ENCODE measurements at places on chromosomes 6 and 20.

DNA sequence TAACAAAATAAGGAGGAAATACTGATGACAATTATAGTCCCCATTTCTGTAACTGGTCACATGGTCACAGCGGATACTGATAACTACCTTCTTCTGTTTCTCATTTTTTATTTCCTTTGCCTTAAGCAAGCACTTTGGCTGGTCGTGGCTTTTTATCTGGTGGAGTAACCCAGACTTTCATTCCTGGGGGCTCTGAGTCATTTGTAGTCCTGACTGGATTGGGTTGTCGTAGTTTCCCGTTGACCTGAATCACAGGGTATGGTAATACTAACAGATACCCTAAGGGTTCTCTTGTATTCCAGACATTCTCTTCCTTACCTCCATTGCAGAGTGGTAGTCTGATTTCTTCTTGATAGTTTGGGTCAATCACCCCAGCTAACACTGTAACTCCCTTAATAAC lies 500.3 kb upstream of the ADGRB3 start:
- no peak for DNase-seq

- no peak for DNase-seq
Observed at GRCh38 chr20:48098099-48098498, 312.8 kb upstream of the SULF2 start.

GRCh38 chr6:157203764-157204163 lies 119.6 kb downstream of the TMEM242 start:
- DNase-seq, result no peak

GRCh38 chr6:122678841-122679240 lies 68.6 kb downstream of the PKIB start:
- DNase-seq, result no peak

- no peak for DNase-seq
Observed at GRCh38 chr6:13327691-13328075, 654 bp downstream of the TBC1D7 start.

- DNase-seq, result no peak
Observed at GRCh38 chr6:145278163-145278807, 457.0 kb downstream of the EPM2A start.

GRCh38 chr6:12776291-12776690 lies 59.7 kb downstream of the PHACTR1 start:
- DNase-seq, result no peak

GRCh38 chr6:28105245-28105639 lies 19.2 kb upstream of the ZSCAN16 start:
- DNase-seq, result no peak

DNA sequence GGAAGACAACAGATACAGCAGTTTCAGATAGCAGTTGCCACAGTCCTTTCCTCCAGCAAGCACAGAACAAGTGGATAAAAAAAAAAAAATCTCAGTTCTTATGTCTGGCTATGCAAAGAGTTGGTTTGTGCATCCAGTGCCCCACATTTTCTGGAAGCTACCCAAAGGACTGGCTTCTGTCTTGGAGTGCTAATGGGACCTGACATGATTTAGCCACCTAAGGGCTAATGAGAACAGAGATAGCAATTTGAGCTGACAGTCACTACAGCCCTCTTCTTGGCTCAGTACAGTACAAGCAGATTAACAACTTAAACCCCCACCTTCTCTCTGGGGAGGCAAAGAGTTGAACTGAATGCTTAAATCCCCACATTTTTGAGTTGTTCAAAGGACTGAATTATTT lies 976.8 kb downstream of the TBC1D32 start:
- DNase-seq, result no peak

DNA sequence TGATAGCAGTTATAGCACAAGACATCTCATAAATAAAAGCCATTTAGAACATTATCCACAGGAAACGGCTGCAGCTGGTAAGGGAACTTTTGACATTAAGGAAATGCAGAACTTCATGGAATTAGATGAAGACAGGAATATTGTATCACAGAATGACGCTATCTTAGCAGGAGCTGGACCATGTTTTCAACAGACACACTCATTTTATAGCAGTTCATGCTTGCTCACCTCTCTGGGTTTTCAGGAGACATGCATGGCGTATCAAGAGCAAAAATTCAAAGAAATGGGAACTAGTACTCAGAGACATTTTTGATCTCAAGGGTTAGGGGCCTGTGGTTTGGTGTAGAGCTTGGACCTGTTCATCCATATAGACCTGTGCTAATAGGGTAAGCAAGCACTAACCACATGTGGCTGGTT lies 125.0 kb downstream of the FYN start:
- DNase-seq, result no peak

- no peak for DNase-seq
Observed at GRCh38 chr6:119284861-119285521, 64.6 kb downstream of the MAN1A1 start.

DNA sequence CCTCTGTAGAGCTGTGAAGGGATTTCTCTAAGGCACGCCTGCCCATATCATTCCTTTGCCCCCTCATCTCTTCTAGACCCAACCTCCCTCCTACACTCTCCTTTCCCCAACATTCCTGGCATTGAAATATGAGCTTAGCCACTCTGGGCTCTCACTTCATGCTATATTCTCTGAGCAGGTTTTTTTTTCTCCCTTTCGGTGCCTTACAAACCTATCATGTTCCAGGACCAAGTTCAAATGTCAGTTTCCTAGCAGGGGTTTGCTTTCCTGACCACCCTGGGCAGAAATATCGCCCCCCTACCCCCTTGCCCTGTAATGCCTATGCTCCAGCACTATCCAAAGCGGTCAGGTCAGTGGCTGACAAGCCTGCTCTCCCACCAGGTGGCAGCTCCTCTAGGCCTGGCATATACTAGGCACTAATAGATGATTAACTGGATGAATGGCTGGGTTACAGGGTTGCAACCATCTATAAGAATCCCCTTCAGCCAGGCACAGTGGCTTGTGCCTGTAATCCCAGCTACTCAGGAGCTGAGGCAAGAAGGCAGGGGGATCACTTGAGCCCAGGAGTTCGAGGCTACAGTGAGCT lies 25.7 kb upstream of the AAR2 start:
- no peak for DNase-seq

GRCh38 chr20:35145141-35145564 lies 2.0 kb downstream of the EDEM2 start:
- no peak for DNase-seq

Measured in T-helper 2 cell treated with Interferon-gamma antibody and Interleukin-4, amounts not matched to agents 5 μg/mL and 100 μg/mL, for 36 hours (primary cell).